ENCODE measurements at places on chromosomes 13 and 19. TPM values are rescaled to one million over a fixed set of nuclear protein-coding genes. Genes with fewer than 3 reads are reported as not detected.

DNA sequence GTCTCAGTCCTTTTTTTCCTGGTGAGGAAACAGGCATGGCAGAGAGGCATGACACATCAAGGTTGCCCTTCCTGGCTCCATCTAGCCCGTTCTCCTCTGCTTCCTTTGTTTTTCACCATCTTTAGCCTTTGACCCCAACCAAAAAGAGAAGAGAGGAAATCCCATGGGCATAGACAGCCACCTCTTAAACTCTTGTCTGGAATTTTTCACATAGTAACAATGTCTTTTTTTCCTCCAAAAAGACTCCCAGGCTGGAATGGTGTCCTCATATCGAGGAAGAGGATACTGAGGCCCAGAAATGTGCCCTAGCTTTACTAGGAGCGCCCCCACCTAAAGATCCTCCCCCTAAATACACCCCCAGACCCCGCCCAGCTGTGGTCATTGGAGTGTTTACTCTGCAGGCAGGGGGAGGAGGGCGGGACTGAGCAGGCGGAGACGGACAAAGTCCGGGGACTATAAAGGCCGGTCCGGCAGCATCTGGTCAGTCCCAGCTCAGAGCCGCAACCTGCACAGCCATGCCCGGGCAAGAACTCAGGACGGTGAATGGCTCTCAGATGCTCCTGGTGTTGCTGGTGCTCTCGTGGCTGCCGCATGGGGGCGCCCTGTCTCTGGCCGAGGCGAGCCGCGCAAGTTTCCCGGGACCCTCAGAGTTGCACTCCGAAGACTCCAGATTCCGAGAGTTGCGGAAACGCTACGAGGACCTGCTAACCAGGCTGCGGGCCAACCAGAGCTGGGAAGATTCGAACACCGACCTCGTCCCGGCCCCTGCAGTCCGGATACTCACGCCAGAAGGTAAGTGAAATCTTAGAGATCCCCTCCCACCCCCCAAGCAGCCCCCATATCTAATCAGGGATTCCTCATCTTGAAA is at the start of gene GDF15:
GDF15 (plus strand) TSS at position 484 of the 868 bp plus-strand sequence; CDS start at position 516, 32 bp downstream.
- H3K36me3 ChIP-seq, result no peaks in the 10 kb centered on the region
- no peak within 1 kb of the TSS for H3K27ac ChIP-seq
- no peak within 1 kb of the TSS for H3K4me3 ChIP-seq
- peak; percentile 38 for DNase-seq
- H3K27me3 ChIP-seq, result peaks cover 20% of the 10 kb centered on the region
- H3K4me1 ChIP-seq, result no peaks in the 10 kb centered on the region

The HSPB6 gene
- total RNA-seq, result 2.5 TPM

The PPP1R15A gene
- 85.1 TPM for total RNA-seq

The WTIP gene
- total RNA-seq, result 29.4 TPM

The NCR1 gene
- not detected for total RNA-seq

GRCh38 chr19:10894911-10895213 is 23.5 kb downstream of the CARM1 start:
- no peak for DNase-seq
- H3K4me3 ChIP-seq, result no peak overlapping the region
- H3K27ac ChIP-seq, result no peak overlapping the region
- no peaks in the 10 kb centered on the region for H3K36me3 ChIP-seq
- peaks cover 15% of the 10 kb centered on the region for H3K4me1 ChIP-seq

DNA sequence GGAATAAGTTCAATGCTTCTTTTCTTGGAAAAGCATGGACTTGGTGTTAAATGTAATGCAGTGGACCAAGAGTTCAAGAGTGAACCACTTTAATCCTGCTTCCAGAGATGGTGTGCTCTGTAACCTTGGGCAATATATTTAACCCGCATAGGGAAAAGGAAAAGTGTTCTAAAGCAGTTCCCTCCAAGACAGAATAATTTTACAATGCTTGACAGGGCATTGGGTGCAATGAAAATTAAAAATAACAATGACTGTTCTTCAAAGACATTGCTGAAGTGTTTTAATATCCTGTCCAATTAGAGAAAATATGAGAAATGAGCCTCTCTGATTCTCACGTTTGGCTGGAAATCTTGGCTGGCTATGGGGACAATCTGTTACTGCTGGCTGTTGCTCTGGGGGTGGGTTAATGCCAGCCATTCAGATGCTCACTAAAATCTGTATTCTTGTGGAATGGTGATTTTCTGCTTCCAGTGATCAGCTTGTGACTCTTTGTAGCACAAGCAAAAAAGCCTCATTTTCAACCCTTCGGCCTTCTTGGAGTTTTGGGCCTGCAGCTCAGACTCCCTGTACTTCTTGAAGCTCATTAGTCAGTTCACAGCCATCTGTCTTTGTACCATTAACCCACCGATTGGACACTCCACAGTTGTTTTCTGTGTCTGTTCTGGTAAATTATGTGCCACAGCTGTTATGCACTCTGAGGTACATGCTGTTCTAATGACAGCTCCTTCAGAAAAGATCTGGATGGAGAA is 310.6 kb downstream of the LMO7 start:
- H3K27ac ChIP-seq, result no peak overlapping the region
- no peak for DNase-seq
- H3K4me3 ChIP-seq, result no peak overlapping the region
- no peaks in the 10 kb centered on the region for H3K36me3 ChIP-seq
- peaks cover 3% of the 10 kb centered on the region for H3K4me1 ChIP-seq
- no peaks in the 10 kb centered on the region for H3K27me3 ChIP-seq

The PLPP2 gene
- total RNA-seq, result 0.21 TPM

- no peaks in the 10 kb centered on the region for H3K36me3 ChIP-seq
- no peak overlapping the region for H3K4me3 ChIP-seq
- no peaks in the 10 kb centered on the region for H3K27me3 ChIP-seq
- peaks cover 8% of the 10 kb centered on the region for H3K4me1 ChIP-seq
- DNase-seq, result peak; percentile 47
- no peak overlapping the region for H3K27ac ChIP-seq
Observed at GRCh38 chr19:46766569-46767317, 20.5 kb upstream of the STRN4 start.

DNA sequence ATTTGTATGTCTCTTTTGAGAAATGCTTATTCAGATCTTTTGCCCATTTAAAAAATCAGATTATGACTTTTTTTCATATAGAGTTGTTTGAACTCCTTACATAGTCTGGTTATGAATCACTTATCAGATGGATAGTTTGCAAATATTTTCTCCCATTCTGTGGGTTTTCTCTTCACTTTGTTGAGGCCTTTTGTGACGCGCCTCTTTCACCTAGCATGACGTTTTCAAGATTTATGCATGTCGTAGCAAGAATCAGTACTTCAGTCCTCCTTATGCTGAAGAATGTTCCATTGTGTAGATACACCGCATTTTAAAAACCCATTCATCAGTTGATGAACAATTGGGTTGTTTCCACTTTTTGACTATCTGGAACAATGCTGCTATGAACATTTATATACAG is 13.4 kb downstream of the PABPC3 start:
- H3K27me3 ChIP-seq, result no peaks in the 10 kb centered on the region
- no peak for DNase-seq
- no peak overlapping the region for H3K27ac ChIP-seq
- H3K4me1 ChIP-seq, result no peaks in the 10 kb centered on the region
- H3K4me3 ChIP-seq, result no peak overlapping the region
- no peaks in the 10 kb centered on the region for H3K36me3 ChIP-seq

The MBD3L4 gene
- not detected for total RNA-seq

DNA sequence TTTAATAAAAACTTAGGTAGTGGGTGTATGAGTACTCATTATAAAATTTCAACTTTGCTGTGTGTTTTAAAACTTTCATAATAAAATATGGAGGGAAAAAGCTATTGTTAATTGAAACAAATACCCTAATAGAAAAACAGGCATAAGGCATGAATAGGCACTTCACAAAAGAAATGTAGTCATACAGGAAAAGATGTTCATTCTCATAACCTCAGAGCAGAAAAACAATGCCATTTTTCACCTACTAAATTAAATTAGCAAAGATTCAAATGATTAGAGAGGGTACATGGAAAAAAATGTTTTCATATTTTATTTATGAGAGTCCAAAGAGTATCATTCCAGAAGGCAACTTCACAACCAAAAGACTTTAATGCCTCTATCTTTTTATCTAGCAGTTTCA is 20.6 kb upstream of the ELF1 start:
- no peaks in the 10 kb centered on the region for H3K36me3 ChIP-seq
- no peaks in the 10 kb centered on the region for H3K4me1 ChIP-seq
- no peak overlapping the region for H3K27ac ChIP-seq
- H3K27me3 ChIP-seq, result no peaks in the 10 kb centered on the region
- no peak for DNase-seq

DNA sequence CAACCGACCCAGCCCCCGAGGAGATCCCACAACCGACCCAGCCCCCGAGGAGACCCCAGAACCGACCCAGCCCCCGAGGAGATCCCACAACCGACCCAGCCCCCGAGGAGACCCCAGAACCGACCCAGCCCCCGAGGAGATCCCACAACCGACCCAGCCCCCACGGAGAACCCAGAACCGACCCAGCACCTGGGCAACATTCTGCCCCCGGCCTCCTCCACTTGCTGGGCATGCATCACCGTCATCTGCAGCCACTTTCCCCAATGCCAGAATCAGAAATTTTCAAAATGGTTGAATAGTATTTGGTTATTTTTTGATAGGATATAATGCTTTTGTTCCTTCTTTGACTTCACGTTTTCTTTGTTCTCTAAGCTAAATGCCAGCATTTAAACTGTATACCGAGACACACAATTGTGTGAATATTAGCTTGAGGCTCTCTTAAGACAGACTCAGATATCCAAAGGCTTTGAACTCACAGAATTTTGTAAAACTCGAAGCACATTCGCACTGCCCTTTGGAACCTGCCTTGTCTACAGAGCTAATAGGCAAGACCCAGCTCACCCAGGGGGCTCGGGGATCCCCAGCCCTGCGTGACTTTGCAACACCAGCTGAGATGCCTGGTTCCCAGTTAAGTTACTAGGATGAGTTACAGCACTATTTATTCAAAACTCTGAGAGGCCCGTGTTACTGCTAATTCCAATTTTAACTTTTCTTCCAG is 15.5 kb upstream of the RASA3 start:
- no peak overlapping the region for H3K4me3 ChIP-seq
- no peaks in the 10 kb centered on the region for H3K4me1 ChIP-seq
- H3K36me3 ChIP-seq, result no peaks in the 10 kb centered on the region
- H3K27me3 ChIP-seq, result no peaks in the 10 kb centered on the region

GRCh38 chr13:39037410-39037879 is 444 bp downstream of the PROSER1 start:
- H3K4me1 ChIP-seq, result peaks cover 25% of the 10 kb centered on the region
- peak overlapping the region; percentile 69 for H3K4me3 ChIP-seq
- no peaks in the 10 kb centered on the region for H3K27me3 ChIP-seq
- peak overlapping the region; percentile 89 for H3K27ac ChIP-seq
- no peak for DNase-seq
- H3K36me3 ChIP-seq, result peaks cover 3% of the 10 kb centered on the region

The ZNF534 gene
- 1.5 TPM for total RNA-seq

GRCh38 chr19:16851031-16851712 is 22.0 kb downstream of the SIN3B start:
- no peaks in the 10 kb centered on the region for H3K4me1 ChIP-seq
- H3K27me3 ChIP-seq, result no peaks in the 10 kb centered on the region
- no peak overlapping the region for H3K27ac ChIP-seq
- H3K36me3 ChIP-seq, result peaks cover 58% of the 10 kb centered on the region

The MTRF1 gene
- 8.4 TPM for total RNA-seq

DNA sequence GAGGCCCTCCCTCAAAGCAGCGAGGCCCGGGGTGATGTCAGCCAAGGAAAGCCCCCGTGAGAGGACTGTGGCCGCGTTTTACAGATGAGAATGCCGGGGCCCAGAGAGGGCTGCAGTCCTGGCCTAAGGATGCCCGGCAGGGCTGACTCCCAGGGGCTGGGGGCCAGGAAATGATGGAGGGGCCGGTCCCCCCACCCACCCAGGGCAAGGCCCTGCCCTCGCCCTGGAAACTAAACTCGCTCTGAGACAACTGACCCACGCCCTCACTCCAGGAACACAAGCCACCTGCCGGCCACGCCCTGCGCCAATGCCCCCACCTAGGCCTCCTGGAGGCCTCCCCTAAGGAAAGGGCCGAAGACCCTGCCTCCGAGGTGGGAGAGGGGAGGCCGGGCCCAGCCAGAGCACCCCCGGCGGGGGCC is 7.2 kb downstream of the ZBTB7A start:
- H3K4me1 ChIP-seq, result peaks cover 3% of the 10 kb centered on the region
- H3K36me3 ChIP-seq, result peaks cover 6% of the 10 kb centered on the region
- no peak for DNase-seq
- H3K4me3 ChIP-seq, result no peak overlapping the region

DNA sequence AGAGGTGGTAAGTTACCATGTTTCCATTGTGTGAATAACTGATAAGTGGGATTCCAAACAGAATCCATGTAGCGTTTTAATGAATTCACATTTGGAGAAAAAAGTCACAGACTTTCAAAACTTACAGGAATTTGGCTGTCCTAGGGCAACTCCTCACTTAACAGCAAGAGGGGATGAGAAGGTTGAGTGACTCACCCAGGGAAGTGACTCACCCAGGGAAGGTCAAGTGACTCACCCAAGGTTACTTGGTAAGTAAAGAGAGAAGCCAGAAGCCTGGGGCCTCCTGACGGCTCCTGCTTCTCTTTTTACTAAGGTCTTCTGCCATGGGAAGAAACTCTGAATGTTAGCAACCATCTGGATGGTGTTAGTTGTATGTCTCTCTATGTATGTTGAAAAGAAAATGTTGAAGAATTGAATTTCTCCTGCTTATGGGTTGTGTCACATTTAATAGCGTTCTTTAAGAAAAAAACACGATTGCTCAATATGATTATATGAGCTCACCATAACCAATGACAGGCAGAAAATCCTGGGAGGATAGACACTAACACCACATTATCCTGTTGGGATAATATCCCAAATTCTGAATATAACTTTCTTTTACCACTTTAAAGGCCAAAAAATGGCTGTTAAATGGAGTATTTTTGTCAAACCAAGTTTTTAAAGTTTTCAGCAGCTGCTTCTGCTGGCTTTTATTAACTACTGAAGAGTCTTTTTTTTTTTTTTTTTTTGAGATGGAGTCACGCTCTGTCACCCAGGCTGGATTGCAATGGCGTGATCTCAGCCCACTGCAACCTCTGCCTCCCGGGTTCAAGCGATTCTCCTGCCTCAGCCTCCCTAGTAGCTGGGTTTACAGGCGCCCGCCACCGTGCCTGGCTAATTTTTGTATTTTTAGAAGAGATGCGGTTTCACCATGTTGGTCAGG is 195.6 kb downstream of the GGACT start:
- peak; percentile 37 for DNase-seq
- H3K36me3 ChIP-seq, result no peaks in the 10 kb centered on the region
- peaks cover 3% of the 10 kb centered on the region for H3K4me1 ChIP-seq
- no peak overlapping the region for H3K4me3 ChIP-seq
- H3K27ac ChIP-seq, result no peak overlapping the region
- no peaks in the 10 kb centered on the region for H3K27me3 ChIP-seq

- no peaks in the 10 kb centered on the region for H3K36me3 ChIP-seq
- DNase-seq, result peak; percentile 56
- peaks cover 43% of the 10 kb centered on the region for H3K4me1 ChIP-seq
Observed at GRCh38 chr19:38683393-38684077, 36.1 kb downstream of the ACTN4 start.
